Left ventricle myocardium inferior (tissue), 1 donor: ENCODE measurements at places on chromosomes 7 and 10. TPM values are rescaled to one million over a fixed set of nuclear protein-coding genes. Genes with fewer than 3 reads are reported as not detected.

GRCh38 chr10:35942057-35942456 lies 300.0 kb upstream of the FZD8 start:
- DNase-seq = no peak

GRCh38 chr7:4100691-4101090 lies 581.4 kb upstream of the FOXK1 start:
- DNase-seq = no peak

DNA sequence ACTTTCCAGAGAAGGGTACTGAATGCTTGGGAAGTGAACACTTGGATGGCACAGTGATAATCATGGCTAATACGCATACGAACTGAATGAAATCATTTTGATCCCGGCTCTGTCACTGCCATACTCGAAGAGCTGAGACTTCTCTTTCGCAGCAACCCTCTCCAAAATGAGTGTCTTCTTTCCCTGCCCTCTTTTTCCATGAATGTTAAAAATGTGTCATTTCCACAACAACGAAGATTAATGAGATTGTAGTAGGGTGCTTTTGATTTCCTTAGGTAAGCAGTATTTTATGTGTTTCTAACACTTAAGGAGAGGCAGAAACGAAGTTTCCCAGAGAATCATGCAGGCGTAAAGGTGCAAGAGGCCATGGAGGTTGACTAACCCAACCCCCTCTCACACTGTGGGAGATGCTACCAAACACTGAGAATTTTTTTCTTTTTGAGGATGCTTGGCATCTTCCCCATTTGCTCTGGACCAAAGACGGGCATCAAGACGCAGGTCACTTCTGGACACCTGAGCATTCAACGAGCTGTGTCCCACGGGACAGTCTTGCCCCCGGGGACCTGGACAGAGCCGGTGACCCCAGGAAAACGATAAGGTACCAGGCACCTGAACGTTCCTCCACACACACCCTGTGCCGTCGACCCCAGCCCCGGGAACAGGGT lies 823 bp downstream of the COPG2 start:
- DNase-seq = no peak

The SERPINE1 gene
- total RNA-seq = 4.3 TPM

The EPO gene
- not detected for total RNA-seq
